ENCODE measurements at places on chromosomes 11 and 22.
A peak's percentile ranks its signal among the peaks of the same experiment; 100 is the strongest.

- DNase-seq: peak; percentile 86
These were observed 631 bp downstream of the PHF21A start for GRCh38 chr11:46120346-46121300.

DNA sequence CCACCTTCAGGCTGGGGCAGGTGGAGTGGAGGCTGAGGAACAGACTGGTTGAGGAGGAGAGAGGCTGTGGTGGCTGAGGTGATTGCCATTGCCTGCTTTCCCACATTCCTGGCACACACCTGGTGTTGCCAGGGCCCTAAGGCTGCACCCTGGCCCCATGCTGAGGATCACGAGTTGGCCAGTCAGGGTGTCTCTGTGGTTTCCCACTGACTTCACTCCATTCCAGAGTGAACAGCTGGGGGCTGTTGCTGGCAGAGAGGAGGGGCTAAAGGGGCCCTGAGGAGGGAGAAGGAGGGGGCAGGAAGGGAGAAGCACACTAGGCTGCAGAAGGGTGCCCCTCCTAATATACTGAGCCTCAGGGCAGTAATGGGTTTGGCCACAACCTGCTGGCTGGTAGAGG is 1.8 kb downstream of the TMEM86A start:
- no peak for DNase-seq

- peak; percentile 64 for DNase-seq
These were observed 7.8 kb upstream of the NLRP10 start for GRCh38 chr11:7973011-7973410.

- no peak for DNase-seq
These were observed 83.4 kb downstream of the WNT7B start for GRCh38 chr22:45893516-45893915.

DNA sequence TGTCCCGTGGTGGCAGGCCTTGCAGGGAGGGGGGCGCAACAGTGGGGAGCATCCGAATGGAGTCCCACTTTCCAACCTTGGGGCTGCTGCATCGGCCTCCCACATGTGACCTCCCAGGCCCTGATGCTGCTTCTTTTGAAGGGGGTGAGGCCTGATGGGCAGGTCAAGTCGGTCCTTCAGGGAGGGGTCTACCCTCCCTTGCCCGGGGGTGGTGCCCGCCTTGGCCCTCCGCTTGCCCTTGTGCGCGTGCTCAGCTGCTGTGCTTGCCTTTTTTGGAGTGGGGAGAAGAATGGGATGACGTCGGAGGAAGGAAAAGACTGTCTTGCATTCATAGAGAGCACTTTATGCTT is 66.9 kb downstream of the PRDM11 start:
- DNase-seq: no peak

DNA sequence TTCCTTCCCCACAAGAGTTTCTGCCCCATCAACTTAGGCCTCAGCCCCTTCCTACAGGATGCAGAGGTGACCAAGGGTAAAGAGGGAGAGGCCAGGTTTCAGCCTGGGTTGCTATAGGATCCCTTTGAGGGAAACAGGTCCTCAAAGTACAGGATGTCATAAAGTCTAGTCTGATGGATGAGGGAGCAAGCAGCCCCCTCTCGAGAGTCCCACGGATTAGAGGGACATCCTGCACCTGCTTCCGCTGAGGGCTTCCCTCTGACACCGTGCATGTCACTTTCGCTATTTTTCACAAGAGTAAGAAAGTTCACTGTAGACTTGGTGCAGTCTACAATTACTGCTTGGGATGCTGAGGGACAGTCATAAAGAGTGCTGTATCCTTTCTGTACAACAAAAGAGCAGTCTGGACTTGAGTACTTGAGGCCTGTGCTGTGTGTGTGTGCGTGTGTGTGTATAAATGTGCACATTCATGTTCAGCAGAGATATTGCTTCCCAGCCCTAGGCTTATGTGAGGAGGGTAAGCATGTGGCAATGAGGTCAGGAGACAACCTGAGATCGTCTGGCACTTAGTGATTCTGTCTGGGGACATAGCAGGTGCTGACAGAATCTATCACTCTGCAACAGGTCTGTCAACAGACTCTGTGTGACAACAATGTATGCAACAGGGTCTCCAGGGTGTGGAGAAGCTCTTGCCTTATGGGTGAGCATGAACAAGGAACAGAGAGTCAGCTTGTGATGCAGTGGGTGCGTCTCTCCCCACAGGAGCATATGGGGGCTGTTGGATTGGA is 18.0 kb upstream of the CHST1 start:
- DNase-seq: no peak

DNA sequence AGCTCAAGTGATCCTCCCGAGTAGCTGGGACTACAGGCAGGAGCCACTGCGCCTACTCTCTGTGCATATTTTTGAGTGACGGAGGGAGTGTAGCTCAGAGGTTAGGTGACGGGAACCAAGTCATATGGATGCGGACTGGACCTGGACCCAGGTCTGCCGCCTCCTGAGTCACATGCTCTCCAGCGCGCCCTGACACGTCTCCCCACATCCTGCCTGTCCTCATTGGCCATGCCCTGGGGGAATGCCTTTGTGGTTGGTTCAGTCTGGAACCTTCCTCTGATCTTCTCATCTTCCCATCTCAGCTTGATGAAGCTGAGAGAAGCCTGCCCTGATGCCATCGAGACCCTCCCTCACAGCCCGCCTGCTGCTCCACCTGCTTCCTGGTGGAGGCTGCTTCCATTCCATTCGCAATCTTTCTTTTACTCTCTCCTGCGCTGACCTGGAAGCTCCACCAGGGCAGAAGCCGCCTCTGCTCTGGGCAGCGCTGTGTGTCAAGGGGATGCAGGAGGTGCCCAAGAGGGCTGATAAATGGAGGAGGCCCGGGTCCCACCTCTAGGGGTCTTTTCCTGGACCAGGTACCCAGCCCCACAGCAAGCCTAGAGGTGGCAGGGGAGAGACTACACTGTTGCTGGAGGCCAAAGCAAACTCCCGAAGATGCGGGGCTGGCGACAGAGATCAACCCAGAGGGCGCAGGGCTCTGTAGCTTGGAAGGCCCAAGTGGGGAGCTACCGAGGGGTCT is 13.9 kb upstream of the BAIAP2L2 start:
- no peak for DNase-seq

DNA sequence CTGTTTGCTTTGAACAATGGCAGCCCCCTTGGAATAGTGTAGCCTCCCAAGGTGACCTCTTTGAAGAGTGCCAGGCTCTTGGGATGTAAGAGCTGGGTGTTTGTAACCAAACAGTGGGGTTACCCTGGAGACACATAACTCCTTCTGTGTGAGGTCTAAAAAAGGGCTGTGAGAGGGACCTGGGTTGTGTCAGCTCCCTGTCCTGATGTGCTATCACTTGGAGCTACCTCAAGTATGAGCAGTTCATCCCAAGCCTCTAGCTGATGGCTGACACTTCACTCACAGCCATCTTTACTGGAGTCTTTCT is 40.2 kb downstream of the TSPAN18 start:
- peak; percentile 60 for DNase-seq

DNA sequence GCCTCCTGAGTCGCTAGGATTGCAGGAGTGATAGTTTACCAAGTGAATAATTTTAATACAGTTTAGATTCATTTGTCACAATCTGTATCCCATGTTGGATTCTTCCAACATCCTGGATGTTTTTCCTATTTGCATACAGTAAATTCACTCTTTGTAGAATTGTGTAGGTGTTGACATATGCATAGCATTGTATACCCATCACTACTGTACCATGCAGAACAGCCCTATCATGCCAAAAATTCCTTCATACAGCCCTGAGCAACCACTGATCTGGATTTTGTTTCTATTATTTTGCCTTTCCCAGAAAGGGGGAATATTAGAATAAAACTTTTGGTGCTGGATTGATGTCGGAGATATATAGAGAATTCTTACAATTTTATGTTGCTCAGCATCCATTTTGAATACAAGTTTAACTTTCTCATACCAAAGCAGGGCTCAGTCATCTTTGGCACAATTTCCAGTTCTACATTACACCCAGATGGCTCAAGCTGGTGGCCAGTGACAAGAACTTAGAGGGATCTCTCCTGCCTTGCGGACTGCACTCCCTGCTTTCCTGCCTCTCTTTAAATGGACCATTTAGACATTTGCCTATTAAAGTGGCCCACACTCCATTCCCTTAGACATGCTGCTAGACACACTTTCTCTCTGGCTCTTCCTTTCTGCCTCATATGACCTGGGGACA is 45.4 kb upstream of the CFAP300 start:
- peak; percentile 18 for DNase-seq

DNA sequence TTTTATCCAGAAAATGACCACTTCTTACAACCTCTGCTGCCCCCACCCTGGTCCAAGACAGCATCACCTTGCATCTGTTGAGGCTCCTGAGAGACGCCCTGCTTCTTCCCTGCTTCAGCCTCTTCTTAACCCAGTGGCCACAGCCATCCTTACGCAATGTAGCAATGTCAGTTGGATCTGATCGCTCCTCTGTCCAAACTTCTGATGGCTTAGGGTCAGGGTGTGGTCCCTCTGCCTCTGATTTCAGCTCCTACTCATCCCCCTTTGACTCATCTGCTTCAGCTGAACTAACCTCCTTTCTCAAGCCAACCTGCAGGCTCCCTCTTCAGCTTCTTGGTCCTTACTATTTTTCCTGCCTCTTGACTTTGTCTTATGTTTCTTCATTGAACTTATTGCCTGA is 280.8 kb downstream of the KIRREL3 start:
- DNase-seq: no peak

DNA sequence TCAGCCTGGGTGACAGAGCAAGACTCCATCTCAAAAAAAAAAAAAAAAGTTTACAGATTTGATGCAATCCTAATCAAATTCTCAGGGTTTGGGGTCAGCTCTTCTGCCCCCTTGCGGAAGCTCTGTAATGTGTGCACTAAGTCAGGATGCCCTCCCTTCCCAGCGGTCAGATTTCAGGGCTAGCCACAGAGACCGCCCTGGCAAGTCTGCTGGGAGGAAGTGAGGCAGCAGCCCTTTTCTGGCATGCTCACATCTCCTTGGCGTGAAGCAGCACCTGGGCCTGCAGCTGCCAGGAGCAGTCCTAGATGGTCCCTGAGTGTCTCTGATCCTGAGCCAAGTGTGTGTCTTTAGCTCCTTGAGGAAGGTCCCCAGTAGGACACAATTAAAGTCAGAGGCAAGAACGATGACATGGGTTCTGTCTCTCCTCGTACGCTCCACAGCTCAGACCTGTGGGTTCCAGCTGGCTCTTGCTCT is 10.9 kb upstream of the APOBEC3C start:
- peak; percentile 85 for DNase-seq
